ENCODE measurements at places on chromosomes 11 and 22. TPM values are rescaled to one million over a fixed set of nuclear protein-coding genes. Genes with fewer than 3 reads are reported as not detected.

DNA sequence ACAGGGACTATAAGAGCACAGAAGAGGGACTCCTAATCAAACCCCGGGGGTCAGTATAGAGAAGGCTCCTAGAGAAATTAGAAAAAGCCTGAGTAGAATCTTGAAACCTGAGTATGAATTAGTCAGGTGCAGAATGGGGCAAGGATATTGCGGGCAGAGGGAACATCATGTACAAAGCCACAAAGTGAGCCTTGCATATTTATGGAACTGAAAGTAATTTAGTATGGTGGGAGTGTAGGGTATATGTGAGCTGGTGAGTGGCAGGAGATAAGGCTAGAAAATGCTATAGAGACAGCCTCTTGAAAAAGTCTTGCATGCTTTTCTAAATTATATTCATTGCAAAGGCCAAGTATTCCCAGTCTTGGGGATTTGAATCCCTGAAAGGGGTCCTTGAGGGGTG is 93.7 kb downstream of the STIM1 start:
- peak; percentile 59 for DNase-seq

DNA sequence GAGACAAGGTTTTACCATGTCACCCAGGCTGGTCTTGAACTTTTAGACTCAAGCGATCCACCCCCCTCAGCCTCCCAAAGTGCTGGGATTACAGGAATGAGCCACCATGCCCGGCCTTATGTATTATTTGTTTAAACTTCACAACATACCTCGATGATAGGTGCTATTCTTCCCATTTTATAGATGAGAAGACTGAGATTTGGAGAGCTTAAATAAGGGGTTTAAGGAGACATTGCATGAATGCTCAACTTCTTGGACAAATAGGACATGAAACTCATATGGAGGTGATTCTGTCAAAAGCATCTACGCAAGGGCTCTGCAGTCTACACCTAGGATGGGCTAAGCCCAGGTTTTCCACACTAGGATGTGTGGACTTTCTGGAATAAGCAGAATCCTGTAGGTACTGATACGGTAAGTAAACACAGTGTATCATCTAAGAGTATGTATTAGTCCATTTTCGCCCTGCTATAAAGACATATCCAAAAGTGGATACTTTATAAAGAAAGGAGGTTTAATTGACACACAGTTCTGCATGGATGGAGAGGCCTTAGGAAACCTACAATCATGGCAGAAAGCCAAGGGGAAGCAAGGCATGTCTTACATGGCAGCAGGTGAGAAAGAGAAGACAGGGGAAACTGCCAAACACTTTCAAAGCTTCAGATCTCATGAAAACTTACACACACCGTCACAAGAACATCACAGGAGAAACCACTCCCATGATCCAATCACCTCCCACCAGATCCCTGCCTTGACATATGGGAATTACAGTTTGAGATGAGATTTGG is 62.8 kb upstream of the CAPRIN1 start:
- DNase-seq, result no peak

GRCh38 chr22:24086310-24086709 is 75.2 kb downstream of the CABIN1 start:
- no peak for DNase-seq

GRCh38 chr11:120431633-120432032 is 79.9 kb upstream of the GRIK4 start:
- DNase-seq, result peak; percentile 6

- peak; percentile 87 for DNase-seq
Measured at GRCh38 chr22:37604875-37605274, 3.8 kb upstream of the GGA1 start.

GRCh38 chr22:21712751-21713427 is 22.7 kb downstream of the YPEL1 start:
- DNase-seq, result peak; percentile 59

DNA sequence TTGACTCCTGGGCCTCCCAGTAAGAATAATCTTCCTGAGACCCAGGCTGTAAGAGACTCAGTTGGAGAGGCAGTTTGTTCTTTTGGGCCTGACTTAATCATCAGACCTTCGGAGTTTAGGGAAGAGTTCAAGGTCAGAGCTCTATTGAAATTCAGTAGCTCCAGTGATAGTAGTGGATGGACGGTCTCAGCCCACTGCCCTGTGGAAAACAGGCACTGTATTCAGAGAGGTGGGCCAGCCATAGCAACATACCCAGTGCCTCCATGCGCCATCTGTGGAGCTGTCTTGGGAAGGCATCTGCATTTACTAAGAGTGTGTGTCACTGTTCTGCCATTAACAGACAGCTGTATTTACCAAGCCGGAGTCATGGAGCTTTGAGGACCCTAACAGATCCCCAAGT is 2.9 kb downstream of the SMARCB1 start:
- DNase-seq, result no peak

- DNase-seq, result no peak
Measured at GRCh38 chr11:77661670-77662069, 24.1 kb upstream of the CLNS1A start.

GRCh38 chr22:44848791-44849420 is 96.5 kb downstream of the ARHGAP8 start:
- no peak for DNase-seq

DNA sequence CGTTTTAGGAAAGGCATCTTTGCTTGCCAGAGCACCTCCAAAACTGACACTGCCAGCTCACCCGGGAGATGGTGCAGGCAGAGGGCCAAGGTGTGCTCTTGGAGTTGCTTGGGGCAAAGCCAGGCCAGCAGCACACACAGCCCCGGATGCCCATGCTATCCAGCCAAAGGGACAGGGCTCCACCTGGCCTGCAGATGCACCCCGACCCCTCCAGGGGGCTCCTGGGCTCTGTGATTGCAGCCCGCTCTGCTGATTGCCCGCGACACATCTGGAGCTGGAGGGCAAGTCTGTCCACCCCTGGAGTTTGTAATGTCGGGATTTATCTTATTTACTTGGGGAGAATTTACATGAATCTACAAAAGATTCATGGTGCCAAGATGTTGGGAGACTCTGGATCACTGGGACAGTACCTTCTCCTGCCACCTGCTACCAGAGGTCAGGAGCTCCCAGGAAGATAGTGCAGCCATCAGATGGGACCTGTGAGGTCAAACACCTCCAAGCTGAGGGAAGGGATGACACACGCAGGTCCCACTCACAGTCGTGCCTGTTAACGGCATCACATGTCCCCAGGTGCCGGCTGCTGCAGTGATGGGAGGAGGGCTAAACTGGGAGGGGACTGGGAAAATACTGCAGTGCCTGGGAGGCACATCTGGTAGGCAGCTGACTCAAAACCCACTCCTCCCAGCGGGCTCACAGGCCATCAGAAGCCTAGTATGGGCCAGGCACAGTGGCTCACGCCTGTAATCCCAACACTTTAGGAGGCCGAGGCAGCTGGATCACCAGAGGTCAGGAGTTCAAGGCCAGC is 17.2 kb downstream of the CBX7 start:
- DNase-seq, result peak; percentile 64

GRCh38 chr11:127789927-127790326 is 789.4 kb upstream of the KIRREL3 start:
- DNase-seq, result no peak

- peak; percentile 47 for DNase-seq
Measured at GRCh38 chr22:43481568-43482317, 69.9 kb downstream of the MPPED1 start.

DNA sequence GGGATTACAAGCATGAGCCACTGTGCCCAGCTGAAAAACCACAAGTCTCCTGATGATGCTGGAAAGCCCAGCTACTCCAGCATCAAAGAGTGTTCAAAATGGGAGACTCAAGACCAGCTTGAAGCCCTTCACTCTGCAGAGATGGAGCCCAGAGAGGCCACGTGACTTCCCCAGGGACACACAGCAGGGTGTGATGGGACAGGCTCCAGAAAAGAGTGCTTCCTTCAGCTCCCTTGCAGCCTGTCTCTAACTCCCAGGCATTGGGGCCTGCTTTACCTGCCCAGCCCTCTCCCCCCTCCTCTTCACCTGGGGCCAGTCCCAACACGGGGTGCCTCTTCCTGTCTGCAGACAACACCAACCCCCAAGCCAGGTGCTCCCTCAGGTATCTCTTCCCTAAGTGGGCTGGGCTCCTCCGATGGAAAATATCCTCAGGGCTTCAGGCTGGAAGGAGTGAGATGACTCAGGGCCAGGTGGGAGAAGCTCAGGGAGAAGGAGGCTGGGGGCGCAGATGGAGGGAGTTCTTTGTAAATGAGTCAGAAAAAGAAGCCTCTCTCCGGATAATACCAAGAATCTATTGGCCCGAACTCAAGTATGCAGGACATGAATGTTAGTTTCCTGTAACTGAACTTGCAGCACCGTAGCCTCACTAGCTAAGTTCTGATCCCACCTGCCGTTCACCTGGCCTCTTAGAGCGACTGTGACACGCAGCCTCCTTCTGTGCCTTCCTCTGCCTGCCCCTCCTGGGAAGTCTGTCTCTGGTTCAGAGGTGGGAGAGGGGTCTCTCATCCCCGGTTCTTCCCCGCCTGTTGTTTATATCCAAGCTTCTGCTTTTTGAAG is 326.6 kb downstream of the MN1 start:
- no peak for DNase-seq

GRCh38 chr11:24064309-24064903 is 432.4 kb upstream of the LUZP2 start:
- DNase-seq, result no peak

DNA sequence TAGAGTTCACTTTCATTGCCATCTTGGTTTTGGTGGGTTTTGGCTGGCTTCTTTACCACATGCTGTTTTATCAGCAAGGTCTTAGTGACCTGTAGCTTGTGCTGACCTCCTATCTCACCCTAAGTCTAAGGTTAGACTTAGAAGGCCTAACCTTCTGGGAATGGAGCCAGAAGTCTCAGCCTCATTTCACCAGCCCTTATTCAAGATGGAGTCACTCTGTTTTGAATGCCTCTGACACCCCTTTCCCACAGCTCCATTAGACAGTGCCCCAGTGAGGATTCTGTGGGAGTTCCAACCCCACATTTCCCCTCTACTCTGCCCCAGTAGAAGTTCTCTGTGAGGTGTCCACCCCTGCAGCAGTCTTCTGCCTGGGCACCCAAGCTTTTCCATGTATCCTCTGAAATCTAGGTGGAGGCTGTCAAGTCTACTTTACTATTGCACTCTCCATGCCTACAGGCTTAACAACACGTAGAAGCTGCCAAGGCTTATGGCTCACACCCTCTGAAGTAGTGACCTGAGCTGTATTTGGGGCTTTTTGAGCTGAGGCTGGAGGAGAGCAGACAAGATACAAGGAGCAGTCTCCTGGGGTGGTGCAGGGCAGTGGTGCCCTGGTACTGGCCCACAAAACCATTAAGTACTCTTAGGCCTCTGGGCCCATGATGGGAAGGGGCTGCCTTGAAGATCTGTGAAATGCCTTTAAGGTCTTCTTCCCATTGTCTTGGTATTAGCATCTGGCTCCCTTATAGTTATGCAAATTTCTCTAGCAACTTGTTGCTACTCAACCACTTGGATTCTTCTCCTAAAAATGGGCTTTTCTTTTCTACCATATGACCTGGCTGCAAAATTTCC is 65.9 kb upstream of the SC5D start:
- DNase-seq, result no peak

DNA sequence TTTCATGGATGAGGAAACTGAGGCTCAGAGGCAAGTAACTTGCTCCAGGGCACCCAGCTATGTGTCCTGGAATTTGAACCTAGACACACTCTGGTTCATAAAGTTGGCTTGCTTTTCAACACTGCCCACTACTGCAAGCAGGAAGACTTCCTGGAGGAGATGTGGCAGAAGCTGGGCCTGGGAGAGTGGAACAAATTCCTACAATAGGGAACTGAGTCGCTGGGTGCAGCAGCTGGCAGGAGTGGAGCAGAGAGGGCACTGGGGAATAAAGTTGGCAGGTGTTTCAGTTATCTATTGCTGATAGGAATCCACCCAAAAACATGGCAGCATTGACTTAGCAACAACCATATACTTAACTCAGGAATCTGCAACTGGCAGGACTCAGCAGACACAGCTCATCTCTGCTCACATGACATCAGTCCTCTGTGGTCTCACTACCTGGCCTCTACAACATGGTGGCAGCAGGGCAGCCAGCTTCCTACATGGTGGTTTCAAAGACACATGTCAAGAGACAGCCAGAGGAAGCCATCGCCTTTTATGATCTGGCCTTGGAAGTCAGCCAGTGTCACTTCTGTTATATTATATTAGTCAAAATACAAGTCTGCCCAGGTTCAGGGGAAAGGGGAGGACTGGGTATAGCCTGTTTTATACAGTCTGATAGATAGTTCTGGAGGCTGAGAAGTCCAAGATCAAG is 10.6 kb upstream of the CARD10 start:
- no peak for DNase-seq

- no peak for DNase-seq
Measured at GRCh38 chr22:29517215-29517908, 36.2 kb downstream of the THOC5 start.

- no peak for DNase-seq
Measured at GRCh38 chr11:69537126-69537525, 55.7 kb downstream of the LINC01488 start.

DNA sequence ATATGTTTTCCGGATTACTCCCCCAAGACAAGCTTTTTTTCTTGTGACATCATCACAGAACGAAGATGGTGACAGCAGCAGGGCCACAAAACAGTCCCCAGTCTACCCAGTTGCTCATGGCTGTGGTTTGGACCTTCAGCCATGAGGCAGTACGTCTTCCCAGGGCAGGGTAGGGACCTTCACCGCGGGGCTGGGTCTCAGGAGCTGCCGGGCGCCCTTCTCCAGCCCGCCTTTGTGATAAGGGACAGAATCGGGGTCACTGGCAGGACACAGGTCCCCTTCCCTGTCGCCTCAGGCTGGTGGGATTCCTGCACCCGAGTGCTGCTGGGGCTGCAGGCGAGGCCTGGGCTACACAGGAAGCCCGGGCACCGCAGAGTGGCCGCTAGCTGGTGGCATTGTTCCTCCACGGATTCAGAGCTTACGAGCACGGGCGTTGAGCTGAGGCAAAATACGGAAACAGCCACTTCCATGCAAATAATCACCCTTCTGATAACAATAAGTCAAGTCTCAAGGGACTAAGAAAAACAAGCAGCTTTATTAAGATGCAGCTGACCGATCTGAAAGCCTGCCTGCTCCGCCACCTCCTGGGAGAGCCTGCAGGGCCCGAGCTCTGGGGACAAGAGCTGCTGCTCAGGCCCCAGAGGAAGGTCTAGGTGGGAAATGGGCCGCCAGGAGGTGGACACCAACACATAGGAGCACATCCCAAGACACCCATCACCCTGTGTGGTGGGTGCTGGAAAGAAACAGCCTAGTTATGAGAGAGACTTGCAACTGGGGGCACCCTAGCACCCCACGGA is 12.3 kb downstream of the TBX1 start:
- no peak for DNase-seq

- DNase-seq, result no peak
Measured at GRCh38 chr11:118439646-118440045, 3.4 kb downstream of the KMT2A start.

DNA sequence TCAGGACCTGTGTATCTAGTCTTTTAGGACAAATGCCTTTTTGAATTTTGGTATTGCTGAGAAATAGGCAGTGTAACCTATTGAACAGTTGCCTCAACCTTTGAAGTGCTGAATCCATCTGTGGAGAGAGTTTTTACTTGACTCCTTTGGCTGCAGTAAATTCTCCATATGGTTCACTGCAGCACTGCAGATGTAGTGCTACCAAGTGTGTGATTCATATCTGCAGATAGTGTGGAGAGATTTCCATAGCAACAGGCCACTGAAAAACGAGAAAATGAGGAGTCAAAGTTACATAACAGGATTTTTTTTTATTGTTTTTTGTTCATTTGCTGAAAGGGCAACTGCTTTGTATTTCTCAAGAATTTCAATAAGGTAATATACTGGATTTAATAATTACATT is 356.1 kb downstream of the RAB38 start:
- no peak for DNase-seq

- no peak for DNase-seq
Measured at GRCh38 chr11:84686716-84687115, 940.4 kb downstream of the DLG2 start.

MRGPRE gene
- not detected for total RNA-seq

OR5A1 gene
- not detected for total RNA-seq

TMEM86A gene
- 9.3 TPM for total RNA-seq

MS4A12 gene
- total RNA-seq, result not detected

SPTY2D1 gene
- total RNA-seq, result 62.0 TPM

All from natural killer cell (primary cell).